Stimulated activated CD8-positive, alpha-beta memory T cell treated with anti-CD3 and anti-CD28 coated beads, Interleukin-2, amount 100 ng/mL, for 1 hour (primary cell): ENCODE measurements at places on chromosomes 1 and 21.

DNA sequence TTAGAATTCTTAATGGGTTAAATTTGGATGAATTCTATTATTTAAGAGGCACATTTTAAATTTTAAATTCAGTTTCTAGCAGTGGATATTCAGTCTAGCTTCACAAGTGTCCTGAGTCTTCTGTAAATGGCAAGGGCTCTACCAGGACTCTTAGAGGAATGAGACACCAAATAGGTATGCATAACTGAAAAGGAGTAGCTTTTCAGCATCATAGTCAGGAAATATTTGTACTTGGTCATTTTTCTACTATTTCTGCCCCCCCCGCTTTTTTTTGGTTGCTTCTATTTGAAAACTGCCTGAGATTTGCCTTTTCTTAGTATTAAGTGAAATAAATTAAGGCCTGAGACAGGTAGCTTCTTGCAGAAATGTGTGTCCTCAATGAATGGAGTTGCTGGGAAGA lies 80.2 kb downstream of the MAST2 start:
- DNase-seq: no peak

DNA sequence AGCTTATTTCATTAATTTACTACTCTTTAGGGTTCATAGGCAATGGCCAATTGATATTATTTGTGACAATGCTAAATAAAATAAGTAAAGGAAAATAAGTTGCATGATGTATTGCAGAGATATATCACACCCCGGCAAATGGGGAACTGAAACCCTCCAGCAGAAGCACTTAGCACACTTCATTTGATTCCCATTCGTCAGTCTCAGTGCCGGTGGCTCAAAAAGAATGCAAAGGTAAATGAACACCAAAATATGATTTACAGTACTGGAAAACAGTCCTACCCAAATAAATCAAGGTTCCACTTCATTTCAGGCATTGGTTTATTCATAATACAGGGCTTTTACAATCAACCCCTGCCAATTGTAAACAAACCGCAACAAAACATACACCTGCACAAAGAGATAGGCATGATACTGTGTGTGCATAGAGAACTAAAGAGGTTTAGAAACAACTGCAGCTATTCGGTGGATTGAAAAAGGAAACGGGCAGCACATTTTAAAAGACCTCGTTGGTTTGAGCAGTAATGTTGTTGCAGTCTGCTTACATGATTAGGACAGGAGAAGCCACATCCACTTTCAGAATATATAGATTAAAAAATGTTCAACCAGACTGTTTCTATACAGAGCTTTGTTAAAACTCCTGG lies 1019.2 kb downstream of the TTLL7 start:
- no peak for DNase-seq

DNA sequence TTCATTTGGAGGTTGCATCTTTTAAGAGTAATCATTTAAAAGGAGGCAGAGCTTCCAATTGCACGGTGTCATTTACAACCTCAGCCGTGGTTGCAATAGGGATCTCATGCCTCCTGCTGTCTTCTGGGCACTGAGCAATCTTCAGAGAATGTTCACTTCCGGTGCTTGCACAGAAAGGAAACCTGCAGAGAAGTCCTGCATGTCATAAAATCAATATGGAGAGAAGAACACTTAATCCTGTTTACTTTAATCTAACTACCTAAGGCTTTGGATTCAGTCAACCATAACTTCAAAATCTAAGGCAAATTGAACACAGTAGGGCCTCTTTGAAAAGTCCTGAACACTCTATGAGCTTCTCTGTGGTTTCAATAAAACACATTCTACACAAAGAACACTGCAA lies 11.3 kb upstream of the MAP10 start:
- DNase-seq: no peak

- DNase-seq: no peak
These were observed 561.1 kb upstream of the ZP4 start for GRCh38 chr1:238451781-238452310.

- DNase-seq: no peak
These were observed 29.3 kb downstream of the PRDX6 start for GRCh38 chr1:173506437-173506836.

GRCh38 chr1:42192106-42192505 lies 27.6 kb upstream of the GUCA2A start:
- DNase-seq: no peak

GRCh38 chr1:63328781-63329180 lies 6.4 kb downstream of the FOXD3 start:
- no peak for DNase-seq

- DNase-seq: no peak
These were observed 276.7 kb downstream of the PCP4 start for GRCh38 chr21:40143822-40144525.

- DNase-seq: no peak
These were observed 1.0 kb downstream of the FAM78B start for GRCh38 chr1:166165661-166166328.

GRCh38 chr1:118217141-118217838 lies 32.3 kb upstream of the SPAG17 start:
- no peak for DNase-seq

GRCh38 chr1:233478611-233479010 lies 135.3 kb upstream of the KCNK1 start:
- DNase-seq: no peak

DNA sequence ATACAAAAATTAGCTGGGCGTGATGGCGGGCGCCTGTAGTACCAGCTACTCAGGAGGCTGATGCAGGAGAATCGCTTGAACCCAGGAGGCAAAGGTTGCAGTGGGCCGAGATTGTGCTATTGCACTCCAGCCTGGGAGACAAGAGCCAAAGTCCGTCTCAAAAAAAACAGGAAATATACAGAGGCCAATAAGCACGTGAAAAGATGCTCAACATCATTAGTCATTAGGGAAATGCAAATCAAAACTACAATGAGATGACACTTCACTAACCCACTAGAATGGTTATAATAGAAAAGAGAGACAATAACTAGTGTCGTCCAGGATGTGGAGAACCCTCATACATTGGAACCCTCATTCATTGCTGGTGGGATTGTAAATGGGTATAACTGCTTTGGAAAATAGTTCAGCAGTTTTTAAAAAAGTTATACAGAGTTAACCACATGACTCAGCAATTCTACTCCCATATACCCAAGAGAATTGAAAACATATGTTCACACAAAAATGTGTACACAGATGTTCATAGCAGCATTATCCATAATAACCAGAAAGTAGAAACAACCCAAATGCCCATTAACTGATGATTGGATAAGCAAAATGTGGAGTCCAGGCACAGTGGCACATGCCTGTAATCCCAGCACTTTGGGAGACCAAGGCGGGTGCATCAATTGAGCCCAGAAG lies 6.4 kb upstream of the E2F2 start:
- no peak for DNase-seq

GRCh38 chr21:42404539-42404938 lies 837 bp downstream of the UBASH3A start:
- no peak for DNase-seq

- peak; percentile 61 for DNase-seq
These were observed 117.8 kb downstream of the HHAT start for GRCh38 chr1:210446479-210446878.

DNA sequence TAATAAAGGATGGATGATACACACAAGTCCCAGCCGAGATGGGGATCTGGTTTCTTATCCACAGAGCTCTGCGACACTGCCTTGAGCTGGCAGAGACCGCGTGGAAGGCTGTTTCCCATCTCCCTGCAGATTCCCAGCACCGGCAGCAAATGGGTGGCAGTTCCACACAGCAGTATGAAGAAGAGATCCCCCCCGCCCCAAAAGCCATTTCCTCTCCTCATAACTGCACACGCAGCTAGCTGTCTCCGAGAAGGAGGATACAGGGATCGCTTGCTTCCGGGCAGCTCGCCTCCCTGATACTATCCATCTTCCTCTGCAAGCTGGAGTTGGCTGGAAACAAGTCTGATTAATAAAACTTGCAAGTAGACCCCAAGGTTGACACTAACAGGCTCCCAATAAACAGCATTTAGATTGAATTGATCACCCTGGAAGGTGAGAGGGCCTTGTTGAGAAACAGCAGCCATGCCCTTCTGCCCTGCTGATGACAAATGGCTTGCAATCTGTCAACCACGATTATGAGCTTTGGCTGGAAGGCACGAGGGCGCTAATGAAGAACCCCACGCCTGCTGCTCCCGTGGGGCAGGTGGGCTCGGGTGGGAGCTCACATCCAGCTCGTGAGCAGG lies 642.3 kb downstream of the AJAP1 start:
- DNase-seq: no peak

DNA sequence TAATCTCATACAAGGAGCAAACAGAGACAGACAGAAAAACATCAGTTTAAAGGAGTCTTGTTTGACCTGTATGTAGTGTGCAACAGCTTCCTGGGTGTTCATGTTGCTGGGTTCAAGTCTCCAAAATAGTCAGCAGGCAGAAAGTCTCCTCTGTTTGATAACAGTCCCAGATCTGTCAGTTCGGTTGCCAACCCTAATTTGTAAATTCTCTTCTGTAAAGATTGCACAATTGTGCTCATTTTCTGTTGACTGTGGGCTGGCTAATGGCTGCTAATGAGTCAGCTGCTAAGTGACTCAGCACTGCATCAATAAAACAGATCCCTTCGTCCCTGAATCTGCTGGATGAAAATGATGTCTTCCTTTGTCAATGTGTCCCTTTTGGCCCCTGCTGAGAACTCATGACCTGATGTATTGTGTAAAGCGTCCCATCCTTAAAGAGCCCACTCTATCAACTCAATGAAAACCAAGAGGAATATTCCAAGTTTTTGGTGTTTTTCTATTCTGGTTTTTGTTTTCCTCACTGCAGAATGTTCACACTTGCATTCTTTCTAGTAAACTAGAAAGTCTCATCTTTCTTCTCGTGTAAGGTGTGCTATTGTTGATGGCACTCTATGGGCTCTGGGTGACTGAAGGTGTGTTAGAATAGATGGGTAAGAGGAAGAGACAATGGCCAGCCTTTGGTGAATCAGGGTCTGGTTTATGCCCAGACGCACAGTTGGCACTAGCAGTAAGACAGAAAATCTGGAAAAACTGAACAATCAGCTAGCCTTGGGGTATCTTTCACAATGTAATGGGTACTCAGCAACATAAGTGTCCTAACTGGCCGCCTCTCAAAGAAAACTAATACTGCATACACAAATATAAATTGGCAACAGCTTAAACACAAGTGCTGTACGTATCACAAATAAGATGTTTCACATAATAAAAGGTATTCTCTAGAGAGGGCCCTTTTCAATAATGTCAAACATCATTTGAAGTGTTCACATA lies 75.1 kb upstream of the SIPA1L2 start:
- no peak for DNase-seq

GRCh38 chr1:221800831-221801230 lies 58.9 kb upstream of the DUSP10 start:
- no peak for DNase-seq

- no peak for DNase-seq
These were observed 200.2 kb downstream of the APP start for GRCh38 chr21:25970254-25970930.

DNA sequence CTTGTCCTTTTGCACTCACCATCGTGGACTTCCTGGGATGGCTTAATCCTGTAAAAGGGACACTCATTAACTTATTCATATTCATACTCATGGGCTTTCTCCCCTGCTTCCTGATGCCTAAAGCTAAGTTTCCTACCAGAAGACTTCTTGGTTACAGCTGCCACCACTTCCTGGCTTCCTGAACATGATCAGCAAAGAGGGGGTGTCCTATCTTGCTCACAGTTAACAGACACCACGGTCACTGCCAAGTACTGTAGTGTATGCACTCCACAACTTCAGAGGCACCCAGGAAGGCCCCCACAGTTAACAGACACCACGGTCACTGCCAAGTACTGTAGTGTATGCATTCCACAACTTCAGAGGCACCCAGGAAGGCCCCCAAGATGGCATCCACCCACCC lies 177.8 kb downstream of the SIPA1L2 start:
- DNase-seq: no peak

GRCh38 chr1:227415115-227415790 lies 97.0 kb upstream of the CDC42BPA start:
- no peak for DNase-seq

DNA sequence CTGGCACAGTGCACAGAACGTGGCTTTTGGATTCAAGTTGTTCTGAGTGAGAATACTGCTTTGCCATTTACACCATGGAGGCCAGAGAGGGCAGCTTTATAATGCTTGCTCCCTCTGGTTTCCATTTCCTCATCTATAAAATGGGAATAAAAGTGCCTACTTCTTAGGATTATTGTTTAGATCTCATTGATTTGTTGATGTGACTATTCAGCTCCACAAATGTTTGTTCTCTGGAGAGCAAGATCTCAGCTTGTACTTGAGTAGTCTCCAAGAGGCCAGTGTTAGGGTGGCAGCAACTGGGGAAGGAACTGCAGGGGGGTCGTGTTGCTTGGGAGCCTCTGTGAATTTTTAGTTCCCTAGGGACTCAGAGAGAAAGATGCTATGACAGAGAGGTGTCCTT lies 55.2 kb downstream of the YARS1 start:
- no peak for DNase-seq

GRCh38 chr1:221698579-221699349 lies 43.1 kb downstream of the DUSP10 start:
- DNase-seq: no peak
